ENCODE measurements at places on chromosomes 7 and 10.

DNA sequence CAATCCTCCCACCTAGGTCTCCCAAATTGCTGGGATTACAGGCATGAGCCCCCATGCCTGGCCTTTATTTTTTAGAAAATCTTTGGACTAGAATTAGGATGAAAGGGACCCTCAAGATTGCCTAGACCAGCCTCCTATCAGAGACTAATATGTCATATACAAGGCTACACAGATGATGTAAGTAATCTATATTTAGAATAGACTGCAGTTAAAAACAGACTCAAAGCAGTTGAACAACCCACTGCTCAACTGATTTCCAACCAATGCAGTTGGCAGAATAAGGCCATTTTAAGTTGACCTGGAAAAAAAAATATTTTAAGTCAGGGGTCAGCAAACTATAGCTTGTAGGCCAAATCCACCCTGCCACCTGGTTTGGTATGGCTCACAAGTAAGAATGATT lies 27.7 kb downstream of the PSPH start:
- H3K36me3 ChIP-seq: no peaks in the 10 kb centered on the region
- H3K4me1 ChIP-seq: no peaks in the 10 kb centered on the region
- no peaks in the 10 kb centered on the region for H3K27me3 ChIP-seq
- no peak for DNase-seq
- no peak overlapping the region for H3K4me3 ChIP-seq
- no peak overlapping the region for H3K27ac ChIP-seq

- no peaks in the 10 kb centered on the region for H3K27me3 ChIP-seq
- H3K4me1 ChIP-seq: no peaks in the 10 kb centered on the region
- H3K36me3 ChIP-seq: peaks cover 86% of the 10 kb centered on the region
- H3K4me3 ChIP-seq: no peak overlapping the region
- H3K27ac ChIP-seq: no peak overlapping the region
- DNase-seq: no peak
Measured at GRCh38 chr10:98433371-98433770, 13.4 kb downstream of the HPS1 start.

GRCh38 chr7:87312215-87312865 lies 33.1 kb upstream of the CROT start:
- no peaks in the 10 kb centered on the region for H3K36me3 ChIP-seq
- H3K4me1 ChIP-seq: no peaks in the 10 kb centered on the region
- no peak for DNase-seq
- H3K4me3 ChIP-seq: no peak overlapping the region
- no peaks in the 10 kb centered on the region for H3K27me3 ChIP-seq

DNA sequence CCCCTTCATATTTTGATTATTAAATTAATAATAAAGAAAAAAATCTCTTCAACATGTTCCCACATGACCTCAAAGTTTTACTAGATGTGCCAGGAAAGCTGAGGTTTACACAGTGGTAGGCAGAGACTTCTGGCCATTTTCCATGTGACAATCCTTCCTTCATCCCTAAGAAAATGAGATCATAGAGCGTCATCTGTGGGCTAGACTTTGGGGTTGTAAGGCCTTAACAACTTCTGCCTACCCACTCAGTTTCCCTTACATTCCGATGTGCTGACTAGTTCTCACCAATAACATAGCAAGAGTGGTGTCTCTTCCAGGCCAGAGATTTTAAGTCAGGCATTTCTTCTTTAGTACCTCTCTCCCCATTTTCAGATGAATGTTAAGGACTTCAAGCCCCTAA lies 171.1 kb upstream of the PHF14 start:
- no peak for DNase-seq
- H3K36me3 ChIP-seq: no peaks in the 10 kb centered on the region
- no peaks in the 10 kb centered on the region for H3K27me3 ChIP-seq
- H3K27ac ChIP-seq: peak overlapping the region; percentile 45
- peaks cover 20% of the 10 kb centered on the region for H3K4me1 ChIP-seq

DNA sequence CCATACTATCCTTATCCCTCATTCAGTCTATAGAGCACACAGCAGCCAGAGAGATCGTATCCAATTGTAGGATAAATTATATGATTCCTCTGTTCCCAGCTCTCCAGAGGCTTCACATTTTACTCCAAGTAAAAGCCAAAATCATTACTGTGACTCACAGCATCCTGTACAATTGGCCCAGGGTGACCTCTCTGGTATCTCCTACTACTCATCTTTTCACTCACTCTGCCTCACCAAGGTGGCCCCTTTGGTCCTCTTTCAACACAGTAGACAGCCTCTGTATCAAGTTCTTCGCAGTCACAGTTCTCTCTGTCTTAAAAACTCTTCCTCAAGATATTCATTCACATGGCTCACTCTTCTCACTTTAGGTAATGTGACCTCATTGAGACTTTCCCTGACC lies 72.6 kb upstream of the LSM8 start:
- no peaks in the 10 kb centered on the region for H3K27me3 ChIP-seq
- no peaks in the 10 kb centered on the region for H3K4me1 ChIP-seq
- H3K36me3 ChIP-seq: no peaks in the 10 kb centered on the region
- no peak overlapping the region for H3K27ac ChIP-seq

DNA sequence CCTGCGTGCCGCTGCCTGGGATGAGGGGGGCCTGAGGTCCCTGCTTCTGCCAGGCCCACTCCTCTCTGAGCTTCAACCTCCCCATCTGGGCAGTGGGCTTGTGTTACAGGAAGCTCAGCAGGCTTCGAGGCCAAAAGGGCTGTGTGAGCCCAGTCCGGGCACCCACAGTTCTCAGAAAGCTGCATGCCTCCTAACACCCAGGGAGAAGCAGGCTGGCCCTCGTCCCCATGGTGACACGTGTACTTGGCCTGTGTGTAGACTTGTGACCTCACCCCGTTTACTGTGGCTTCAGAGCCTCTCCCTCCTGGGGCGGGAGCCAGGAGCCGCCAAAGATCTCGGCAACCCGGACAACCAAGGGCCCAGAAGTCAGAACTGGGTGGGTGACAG lies 2.2 kb upstream of the GRIFIN start:
- no peaks in the 10 kb centered on the region for H3K36me3 ChIP-seq
- DNase-seq: peak; percentile 77
- no peak overlapping the region for H3K27ac ChIP-seq
- H3K4me1 ChIP-seq: peaks cover 29% of the 10 kb centered on the region
- H3K4me3 ChIP-seq: peak overlapping the region; percentile 0

DNA sequence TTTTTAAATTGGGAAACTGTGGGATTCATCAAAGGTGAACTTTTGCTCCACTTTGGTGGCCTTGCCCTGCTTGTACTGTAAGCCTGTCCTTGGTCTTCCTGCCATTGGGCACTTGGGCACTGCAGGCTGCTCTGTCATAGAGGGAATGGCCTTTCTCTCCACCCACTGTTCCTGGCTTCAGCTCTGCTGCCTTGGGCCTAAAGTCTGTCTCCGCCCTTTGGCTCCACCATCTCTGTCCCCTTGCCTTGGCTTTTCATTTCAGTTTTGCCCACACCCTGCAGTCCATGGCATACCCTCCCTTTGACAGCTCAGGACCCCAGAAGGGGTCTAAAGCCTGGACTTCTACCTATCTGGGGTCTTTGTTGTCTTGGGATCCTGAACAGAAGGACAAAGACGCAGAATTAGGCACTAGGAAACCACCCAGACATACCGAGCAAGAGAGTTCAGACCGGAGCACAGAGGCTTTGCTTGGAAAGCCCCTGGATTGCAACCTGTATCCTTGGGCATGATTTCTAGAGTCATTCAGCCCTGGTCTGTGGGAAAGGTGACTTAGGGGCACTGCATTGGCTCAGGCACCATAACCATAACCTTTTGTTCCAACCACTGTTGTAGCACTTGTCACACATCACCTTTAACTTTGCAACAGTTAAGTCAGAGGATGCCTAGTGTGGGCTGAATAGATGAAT lies 5.2 kb upstream of the ARHGAP22 start:
- no peaks in the 10 kb centered on the region for H3K36me3 ChIP-seq
- peaks cover 18% of the 10 kb centered on the region for H3K4me1 ChIP-seq
- H3K27me3 ChIP-seq: no peaks in the 10 kb centered on the region
- no peak for DNase-seq
- peak overlapping the region; percentile 20 for H3K27ac ChIP-seq

DNA sequence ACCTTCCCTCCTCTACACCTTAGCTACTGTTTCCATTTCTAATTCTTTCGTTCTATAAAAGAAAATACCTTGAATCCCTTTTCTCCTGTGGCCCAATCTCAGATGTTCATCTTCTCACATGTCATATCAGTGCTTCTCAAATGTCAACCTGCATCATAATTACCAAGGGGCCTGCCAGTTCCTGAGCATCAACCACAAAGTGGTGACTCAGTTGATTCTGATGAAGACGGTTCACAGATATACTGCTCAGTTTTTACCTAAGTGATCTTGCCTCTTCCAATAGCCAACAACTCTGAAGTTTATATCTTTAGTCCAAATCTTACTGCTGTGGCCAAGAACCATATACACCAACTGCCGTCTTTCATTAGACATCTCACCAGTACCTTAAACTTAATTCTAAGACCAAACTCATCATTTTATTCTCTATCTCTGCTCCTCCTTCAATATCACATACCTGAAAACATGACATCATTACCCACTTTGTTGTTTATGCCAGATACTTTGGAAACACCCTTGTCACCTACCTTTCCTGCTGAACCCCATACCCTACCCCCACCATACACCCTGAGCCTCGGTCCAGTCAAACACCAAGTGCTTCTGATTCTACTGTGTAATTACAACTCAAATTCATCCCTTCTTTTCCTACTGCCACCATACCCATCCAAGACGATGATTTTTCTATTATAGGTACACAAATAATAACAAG lies 115.5 kb downstream of the LMBR1 start:
- H3K4me1 ChIP-seq: no peaks in the 10 kb centered on the region
- H3K36me3 ChIP-seq: no peaks in the 10 kb centered on the region
- H3K27ac ChIP-seq: no peak overlapping the region
- H3K4me3 ChIP-seq: no peak overlapping the region
- no peaks in the 10 kb centered on the region for H3K27me3 ChIP-seq
- no peak for DNase-seq

GRCh38 chr7:156438011-156438410 lies 202.6 kb upstream of the RNF32 start:
- no peaks in the 10 kb centered on the region for H3K36me3 ChIP-seq
- H3K27me3 ChIP-seq: no peaks in the 10 kb centered on the region
- no peak for DNase-seq

DNA sequence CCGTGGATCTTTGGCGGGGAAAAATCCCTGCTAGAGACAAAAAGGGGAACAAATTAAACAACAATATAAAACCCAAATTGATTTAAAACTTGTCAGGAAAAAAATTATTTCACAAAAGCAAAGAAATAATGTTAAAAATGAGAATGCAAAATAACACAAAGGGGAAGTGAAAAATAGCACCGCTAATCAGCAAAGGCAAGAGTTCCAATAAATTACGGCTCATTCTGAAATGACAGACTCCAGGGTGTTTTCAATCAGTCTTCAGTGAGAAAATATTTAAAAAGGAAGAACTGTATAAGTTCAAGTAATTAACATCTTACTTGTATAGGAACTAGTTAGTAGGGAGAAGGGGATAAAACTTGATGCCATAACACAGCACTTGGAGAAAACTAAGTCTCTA lies 336.8 kb downstream of the LRRTM3 start:
- no peak overlapping the region for H3K4me3 ChIP-seq
- no peaks in the 10 kb centered on the region for H3K27me3 ChIP-seq
- no peak for DNase-seq
- H3K4me1 ChIP-seq: no peaks in the 10 kb centered on the region
- no peak overlapping the region for H3K27ac ChIP-seq

GRCh38 chr10:93131986-93132385 lies 58.3 kb downstream of the CYP26A1 start:
- no peaks in the 10 kb centered on the region for H3K4me1 ChIP-seq
- no peak overlapping the region for H3K4me3 ChIP-seq
- H3K36me3 ChIP-seq: no peaks in the 10 kb centered on the region
- no peak overlapping the region for H3K27ac ChIP-seq
- DNase-seq: no peak

DNA sequence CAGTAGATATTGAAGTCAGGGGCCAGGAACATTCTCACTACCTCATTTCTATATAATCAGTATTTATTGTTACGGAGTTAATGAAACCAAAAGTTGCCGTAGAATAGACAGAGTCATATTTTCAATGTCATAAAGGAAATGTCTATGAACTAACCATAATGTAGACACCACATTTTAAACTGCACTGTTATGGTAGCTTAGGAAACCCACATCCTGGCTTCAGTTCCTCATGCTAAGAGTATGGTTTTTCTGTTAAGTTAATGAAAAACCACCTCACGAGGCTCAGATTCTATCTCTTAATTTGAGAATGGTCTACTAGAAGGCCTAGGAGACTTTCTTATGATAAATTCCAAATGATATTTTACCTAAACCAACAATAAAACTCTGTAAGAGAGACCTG lies 166.5 kb downstream of the TMEM26 start:
- no peak for DNase-seq
- no peak overlapping the region for H3K4me3 ChIP-seq
- H3K4me1 ChIP-seq: no peaks in the 10 kb centered on the region

Data from tibial artery (tissue), 4 donors.